ENCODE measurements at places on chromosomes 7 and 10. TPM values are rescaled to one million over a fixed set of nuclear protein-coding genes. Genes with fewer than 3 reads are reported as not detected.

ADRA2A gene
- total RNA-seq = not detected

- no peak for DNase-seq
Observed at GRCh38 chr10:20105931-20106330, 289.7 kb downstream of the PLXDC2 start.

PPP1R3C gene
- 17.4 TPM for total RNA-seq

LBX1 gene
- not detected for total RNA-seq

- no peak for DNase-seq
Observed at GRCh38 chr7:78720066-78720465, 733.4 kb downstream of the MAGI2 start.

DNA sequence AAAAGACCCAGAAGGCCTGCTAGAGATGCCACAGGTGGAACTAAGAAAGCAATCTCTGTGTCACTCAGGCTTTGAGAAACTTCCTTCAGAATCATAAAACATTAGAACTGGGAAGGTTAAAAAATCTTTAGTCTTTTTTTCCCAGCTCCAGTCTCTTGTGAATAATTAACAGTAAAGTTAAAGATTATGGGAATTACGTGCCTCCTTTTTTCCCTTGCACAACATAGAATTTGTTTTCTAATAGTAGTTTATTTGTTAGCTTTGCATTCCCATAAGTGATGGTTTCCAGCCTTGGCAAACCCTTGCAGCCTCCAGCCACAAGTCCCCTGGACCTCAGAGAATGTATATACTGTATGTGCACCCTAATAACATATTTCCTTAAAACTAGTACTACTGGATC, 128.3 kb downstream of the TPST1 start:
- no peak for DNase-seq

GRCh38 chr7:143229054-143229790, 7.4 kb downstream of the TAS2R40 start:
- no peak for DNase-seq

ZNF365 gene
- total RNA-seq = 1.3 TPM

Measured in bronchial epithelial cell (primary cell).